ENCODE measurements at places on chromosomes 1 and 21.

DNA sequence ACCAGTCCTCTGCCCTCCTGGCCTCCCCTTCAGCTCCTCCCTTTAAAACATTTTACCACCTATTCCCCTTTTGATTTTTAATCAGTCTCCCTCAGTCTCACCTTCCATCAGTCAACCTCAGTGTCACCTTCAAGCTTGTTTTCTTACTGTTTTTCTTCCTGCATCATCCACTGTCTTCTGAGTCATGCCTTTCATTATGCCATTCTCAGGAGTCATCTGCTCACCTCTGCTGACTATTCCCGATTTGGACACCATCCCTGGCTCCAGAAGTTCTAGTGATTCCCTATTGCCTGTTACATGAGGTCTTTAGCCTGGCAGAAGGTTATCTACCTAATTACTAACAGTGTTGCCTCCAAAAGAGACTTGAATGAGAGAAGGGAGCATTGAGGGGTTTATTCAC is 23.9 kb downstream of the NFASC start:
- no peak for DNase-seq

DNA sequence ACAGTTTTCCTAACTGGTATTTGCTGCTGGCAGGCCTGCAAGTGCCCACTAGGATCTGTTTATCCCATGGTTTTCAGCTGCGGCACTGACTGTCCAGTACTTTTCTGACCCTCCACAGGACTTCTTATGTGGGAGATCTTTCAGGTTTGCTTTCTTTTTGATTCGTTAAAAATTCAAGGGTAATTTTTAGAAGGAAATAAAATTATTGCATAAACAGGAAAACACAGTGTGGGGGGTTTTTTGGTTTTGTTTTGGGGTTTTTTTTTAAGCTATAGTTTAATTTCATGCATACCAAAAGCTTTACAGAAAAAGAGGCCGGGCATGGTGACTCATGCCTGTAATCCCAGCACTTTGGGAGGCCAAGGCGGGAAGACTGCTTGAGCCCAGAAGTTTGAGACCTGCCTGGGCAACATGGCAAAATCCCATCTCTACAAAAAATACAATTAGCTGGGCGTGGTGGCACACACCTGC is 3.6 kb downstream of the NIBAN1 start:
- DNase-seq: no peak

GRCh38 chr1:219151467-219151866 is 22.2 kb upstream of the LYPLAL1 start:
- no peak for DNase-seq

GRCh38 chr1:202317941-202318925 is 23.5 kb downstream of the UBE2T start:
- no peak for DNase-seq

DNA sequence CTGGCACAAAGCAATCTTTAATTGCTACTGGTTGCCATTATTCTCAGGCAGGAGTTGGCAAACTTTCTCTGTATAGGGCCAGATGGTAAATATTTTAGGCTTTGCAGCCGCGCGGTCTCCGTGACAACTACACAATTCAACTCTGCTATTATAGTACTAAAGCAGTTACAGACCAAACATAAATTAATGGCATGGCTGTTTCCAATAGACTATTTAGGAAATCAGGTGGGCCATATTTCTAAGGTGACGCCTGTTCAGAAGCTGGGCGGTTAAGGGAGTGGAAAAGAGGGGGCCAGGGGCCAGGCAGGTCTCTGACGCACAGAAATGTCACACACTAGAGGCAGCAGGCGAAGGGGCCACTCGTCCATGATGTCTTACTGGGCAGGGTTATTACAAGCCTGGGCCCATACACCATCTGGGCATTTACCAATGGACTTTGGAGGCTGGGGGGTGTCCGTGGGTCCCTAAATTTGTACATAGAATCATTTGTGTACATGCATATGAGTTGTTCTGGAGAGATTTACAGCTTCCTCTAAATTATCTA is 80.1 kb downstream of the STUM start:
- DNase-seq: no peak

- DNase-seq: no peak
Observed at GRCh38 chr1:70364439-70364838, 9.9 kb upstream of the ANKRD13C start.

DNA sequence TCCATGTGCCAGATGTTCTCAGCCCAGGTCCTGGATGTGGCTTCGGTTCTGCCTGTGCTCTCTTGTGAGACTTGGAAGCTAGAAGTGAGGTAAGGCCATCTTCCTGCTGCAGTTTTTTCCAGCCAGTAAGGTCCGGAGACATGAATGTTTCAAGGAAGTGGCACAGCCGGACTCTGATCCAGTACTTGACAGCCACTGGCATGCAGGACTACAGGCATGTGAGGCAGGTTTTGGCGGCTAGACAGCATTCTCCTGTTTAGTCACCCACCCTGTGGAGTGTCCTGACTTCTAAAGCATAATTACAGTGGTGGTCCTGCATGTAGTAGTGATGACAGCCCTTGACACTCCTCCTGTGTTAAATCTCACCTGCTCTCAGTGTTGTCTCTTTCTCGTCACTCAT is 72.3 kb downstream of the TNFSF4 start:
- DNase-seq: no peak

- no peak for DNase-seq
Observed at GRCh38 chr1:48077795-48078222, 80.6 kb upstream of the TRABD2B start.

GRCh38 chr1:28298438-28298837 is 30.4 kb upstream of the MED18 start:
- no peak for DNase-seq

- no peak for DNase-seq
Observed at GRCh38 chr1:192485692-192486436, 89.7 kb upstream of the RGS1 start.

DNA sequence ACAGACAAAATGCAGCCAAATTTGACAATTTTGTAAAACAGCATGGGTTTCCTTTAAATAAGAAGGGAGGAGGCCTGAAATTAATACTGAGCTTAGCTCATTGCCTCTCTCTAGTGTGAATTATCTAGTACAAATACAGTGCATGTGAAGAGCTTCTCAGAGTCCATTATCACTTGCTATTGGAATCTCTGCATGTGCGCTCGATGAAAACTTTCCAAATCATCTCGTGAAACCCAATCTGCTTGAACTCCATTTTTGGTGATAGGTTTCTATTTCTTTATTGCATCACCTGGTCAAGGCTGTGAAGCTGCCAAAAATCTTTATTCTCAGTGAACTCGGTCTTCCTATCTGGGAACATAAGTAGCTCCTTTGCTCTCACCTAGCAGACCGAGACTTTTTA is 49.5 kb upstream of the LYPLAL1 start:
- DNase-seq: no peak

GRCh38 chr1:32725615-32725982 is 23.0 kb upstream of the SYNC start:
- DNase-seq: no peak

GRCh38 chr1:187854457-187854856 is 1025.7 kb downstream of the PLA2G4A start:
- no peak for DNase-seq

DNA sequence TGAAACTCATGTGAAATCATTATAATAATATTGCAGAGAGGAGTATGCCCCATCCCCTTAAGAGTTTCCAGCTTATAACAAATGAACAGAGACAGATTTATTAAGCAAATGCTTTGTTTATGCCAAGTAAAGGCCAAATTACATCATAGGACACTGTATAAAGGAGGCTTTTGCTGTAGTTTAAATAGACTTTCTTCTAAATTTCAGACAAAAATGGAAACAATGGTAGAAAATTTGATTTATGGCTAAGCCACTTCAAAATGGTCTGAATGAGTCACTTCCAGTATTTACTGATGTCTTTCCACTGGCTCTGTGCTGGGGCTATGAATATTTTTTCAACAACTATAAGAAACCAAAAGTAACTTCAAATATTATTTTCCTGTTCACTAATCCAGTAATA is 81.1 kb upstream of the ST6GALNAC5 start:
- no peak for DNase-seq

DNA sequence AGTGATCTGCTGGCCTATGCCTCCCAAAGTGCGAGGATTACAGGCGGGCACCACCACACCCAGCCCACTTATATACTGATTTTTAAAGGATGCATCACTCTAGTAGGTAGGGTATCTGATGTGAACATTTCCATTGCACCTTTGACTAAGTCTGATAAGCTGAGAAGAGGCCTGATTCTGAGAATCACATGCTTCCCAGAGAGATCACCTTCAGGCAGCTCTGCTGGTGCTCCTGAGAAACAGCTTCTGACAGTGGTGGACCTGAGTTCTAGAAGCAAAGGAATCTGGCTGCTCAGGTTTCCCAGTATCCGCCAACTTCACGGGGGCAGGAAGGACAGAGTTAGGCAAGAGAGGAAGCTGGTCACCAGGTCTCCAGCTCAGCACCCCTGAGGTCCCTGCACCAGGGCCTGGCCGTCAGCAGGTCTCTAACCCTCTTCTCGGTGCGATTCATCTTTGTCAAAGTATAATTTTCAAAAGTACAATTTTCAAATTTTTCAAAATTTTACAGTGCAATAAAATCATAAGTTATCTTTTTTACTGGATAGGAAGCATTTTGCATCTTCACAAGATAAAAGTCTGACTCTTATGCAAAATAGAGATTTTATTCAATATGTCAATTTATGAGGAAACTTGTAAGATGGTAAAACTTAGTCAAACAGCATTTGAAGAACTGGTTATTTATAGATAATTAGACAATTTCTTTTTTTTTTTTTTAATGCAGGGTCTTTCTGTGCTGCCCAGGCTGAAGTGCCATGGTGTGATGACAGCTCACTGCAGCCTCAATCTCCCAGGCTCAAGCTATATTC is 25.8 kb upstream of the MPZL1 start:
- no peak for DNase-seq

DNA sequence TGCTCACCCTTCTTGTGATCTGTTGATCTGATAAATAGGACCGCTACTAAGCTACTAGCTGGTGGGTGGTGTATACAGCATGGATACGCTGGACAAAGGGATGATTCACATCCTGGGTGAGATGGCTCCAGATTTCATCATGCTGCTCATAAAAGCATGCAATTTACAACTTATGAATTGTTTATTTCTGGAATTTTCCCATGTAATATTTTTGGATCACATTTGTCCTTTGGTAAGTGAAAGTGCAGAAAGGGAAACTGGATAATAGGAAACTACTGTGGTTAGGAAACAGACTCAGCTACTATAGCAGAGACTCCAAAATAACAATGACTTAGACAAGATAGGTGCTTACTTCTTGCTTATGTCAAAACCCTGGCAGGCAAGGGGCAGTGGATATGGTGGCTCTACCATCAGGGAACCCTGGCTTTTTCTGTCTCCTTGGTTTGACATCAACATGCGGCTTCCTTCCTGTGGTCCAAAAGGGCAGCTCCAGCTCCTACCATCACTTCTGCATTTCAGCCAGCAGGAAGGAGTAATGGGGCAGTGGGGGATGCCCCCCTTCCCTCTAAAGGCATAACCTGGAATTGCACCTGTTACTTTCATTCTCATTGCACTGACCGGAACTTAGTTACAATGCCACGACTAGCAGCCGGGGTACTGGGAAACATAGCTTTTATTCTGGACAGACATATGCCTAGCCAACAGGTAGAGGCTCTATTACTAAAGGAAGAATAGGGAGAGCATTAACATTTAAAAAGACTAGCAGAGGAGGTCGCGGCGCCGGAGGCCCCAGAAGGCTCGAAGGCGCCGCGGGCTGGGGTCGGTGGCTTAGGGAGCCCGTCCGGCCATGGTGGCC is 13.8 kb upstream of the AK2 start:
- no peak for DNase-seq

- no peak for DNase-seq
Observed at GRCh38 chr21:19535356-19535755, 1131.8 kb upstream of the TMPRSS15 start.

- no peak for DNase-seq
Observed at GRCh38 chr1:186002406-186002805, 268.2 kb downstream of the HMCN1 start.

DNA sequence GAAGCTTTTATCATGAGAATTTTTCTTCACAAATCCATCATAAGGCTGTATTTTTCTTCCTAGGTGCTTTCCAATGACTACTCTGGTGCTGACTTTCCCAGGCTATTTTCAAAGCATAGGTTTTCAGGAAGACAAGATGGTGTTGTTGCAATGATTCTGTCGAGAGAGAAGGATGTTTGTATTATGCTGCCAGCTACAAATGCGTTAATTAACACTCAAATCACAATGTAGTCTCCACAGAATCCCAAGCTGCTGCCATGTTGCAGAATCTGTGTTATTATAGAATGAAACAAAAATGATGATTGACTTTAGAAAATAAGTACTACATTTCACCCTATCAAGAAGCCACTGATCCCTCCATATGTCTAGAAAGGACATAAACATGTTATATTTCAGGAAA is 179.5 kb upstream of the MAP1LC3C start:
- no peak for DNase-seq

- DNase-seq: no peak
Observed at GRCh38 chr1:156135930-156136871, 17.2 kb upstream of the SEMA4A start.

DNA sequence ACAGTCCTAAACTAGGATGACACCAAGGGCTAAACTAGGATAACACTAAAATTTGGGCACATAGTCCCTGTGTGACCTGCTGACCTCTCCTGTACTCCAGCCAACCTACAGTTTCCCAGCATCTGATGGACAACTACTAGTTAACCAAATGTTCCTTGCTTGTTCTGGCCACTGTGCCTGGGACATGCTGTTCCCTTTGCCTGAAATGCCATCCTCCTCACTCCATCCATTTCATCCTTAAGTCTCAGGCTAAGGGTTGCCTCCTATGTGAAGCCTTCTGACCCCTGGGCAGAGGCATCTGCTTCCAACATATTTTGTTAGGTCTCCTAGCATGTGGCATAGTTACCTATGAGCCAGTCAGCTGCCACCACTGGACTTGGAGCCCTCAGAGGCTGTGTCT is 204.9 kb upstream of the JUN start:
- no peak for DNase-seq

DNA sequence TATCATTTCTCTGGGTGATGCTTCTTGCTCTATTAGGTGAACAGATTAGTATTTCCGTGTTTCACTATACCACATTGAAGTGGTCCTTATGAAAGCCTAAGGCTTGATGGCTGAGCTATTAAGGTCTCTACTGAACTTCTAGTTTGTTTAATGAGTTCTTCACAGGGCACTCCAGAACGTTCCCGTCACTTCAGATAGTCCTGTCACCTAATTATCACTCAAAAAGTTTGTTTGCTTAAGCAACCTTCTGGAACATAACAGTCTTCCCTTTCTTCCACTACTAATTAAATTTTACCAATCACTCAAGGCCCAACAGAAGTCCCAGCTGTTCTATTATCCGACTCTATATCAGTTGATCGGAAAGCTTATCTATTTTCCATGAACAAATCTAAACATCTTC is 104.6 kb upstream of the ZC3H11B start:
- no peak for DNase-seq

GRCh38 chr1:38125016-38125415 is 78.4 kb upstream of the POU3F1 start:
- no peak for DNase-seq

- DNase-seq: no peak
Observed at GRCh38 chr1:187691439-187691838, 862.7 kb downstream of the PLA2G4A start.

Data from activated T-cell treated with anti-CD3 and anti-CD28 coated beads for 24 hours (primary cell).